ENCODE measurements at places on chromosomes 16 and 17.

GRCh38 chr16:12590963-12591362, 212.7 kb downstream of the CPPED1 start:
- DNase-seq, result no peak

- no peak for DNase-seq
Observed at GRCh38 chr17:47905221-47905733, 9.2 kb downstream of the SP2 start.

DNA sequence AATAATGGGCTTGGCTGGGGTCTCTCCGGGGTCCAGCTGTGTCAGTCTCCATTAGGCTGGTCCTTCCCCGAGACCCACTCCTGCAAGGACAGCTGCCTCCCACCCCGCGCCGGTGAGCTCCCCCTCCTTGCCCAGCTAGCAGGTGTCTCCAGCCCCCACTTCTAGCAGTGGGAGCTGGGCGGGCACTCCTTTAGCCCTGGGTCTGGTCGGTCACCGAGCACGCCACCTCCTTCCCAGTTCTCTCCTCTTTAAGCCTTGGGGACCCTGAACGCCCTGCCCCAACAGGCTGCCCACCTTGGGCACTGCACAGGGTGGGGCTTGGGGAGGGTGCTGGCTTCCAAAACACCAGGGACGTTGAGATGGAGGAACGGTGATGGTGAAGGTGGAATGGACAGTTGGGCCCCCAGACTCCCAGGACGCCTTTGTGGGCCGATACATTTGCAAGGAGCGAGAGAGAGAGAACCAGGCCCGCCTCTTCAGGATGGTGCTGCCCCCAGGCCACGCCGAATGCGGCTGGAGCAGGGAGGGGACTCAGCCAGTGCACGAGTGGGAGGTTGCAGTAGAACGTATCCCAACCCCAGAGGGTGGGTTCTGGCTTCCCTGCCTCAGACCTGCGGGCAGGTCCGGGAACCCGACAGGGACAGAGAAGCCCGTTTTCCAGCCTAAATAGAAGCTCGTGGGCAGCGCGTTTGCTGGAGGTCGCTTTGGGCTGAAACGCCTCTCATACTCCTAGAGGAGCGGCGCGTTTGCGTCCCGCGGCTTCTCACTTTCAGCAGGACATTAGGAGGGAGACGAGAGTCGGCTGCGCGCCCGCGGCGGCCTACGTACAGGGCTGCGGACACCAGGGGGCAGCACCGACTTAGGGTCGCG, 10.7 kb downstream of the TBX2 start:
- DNase-seq, result peak; percentile 81

- no peak for DNase-seq
Observed at GRCh38 chr16:72876981-72877373, 171.0 kb downstream of the ZFHX3 start.

DNA sequence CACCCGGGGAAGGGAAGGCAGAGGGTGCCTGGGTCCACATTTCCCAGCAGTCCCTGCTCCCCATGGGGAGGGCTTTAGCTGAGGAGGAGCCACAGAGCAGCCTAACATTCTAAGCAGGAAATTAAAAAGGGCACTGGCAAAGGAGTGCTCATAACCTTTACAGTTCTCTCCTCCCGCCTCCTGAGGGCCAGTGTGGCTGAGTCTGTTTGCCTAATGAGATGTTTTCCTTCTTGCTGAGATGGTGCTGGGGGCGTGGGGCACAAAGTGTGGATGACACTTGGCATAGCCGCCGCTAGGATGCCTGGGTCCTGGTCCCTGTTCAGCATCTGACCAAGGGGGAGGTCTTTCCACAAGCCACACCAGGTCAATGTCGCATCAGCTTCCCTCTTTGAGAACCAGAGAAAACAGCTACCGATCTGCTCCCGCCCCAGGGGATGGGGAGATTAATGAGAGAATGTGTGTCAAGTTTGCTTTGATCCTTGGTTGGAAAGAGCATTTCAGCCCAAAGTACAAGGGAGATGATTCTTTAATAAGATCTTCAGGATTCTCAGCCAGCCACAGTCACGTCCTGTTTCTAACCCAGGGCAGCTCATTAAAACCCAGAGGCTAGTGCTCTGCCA, 5.8 kb downstream of the KIF18B start:
- DNase-seq, result no peak

- DNase-seq, result no peak
Observed at GRCh38 chr16:89442588-89442987, 47.8 kb downstream of the ANKRD11 start.

DNA sequence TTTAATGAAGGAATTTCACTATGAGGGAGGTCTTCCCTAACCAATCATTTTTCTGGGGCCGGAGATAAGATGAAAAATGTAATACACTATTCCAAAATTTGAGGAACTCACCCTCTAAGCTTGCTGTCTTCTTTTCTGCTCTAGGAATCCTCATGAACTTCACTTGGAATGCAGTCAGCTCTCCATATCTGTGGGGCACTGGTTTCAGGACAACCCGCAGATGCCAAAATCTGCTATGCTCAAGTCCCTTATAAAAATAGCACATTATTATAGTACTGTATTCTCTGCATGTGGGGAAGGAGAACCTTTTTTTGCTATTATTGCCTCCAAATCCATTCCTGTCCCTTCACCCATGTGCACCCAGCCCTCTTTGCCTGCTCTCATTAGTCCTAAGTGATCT, 146.0 kb downstream of the ABCA8 start:
- DNase-seq, result no peak

- peak; percentile 90 for DNase-seq
Observed at GRCh38 chr17:39653662-39654331, 11.4 kb upstream of the TCAP start.

Data from activated CD4-positive, alpha-beta T cell treated with anti-CD3 and anti-CD28 coated beads, Interleukin-2, amount 50 U/mL, for 48 hours (primary cell).